Activated B cell treated with CpG ODN at 0.5 μM for 24 hours (primary cell): ENCODE measurements at places on chromosomes 13 and 19. TPM values are rescaled to one million over a fixed set of nuclear protein-coding genes. Genes with fewer than 3 reads are reported as not detected.
A peak's percentile ranks its signal among the peaks of the same experiment; 100 is the strongest.

GRCh38 chr13:91155512-91156114 is 191.9 kb upstream of the MIR17HG start:
- H3K27ac ChIP-seq = no peak overlapping the region
- H3K36me3 ChIP-seq = no peaks in the 10 kb centered on the region
- H3K27me3 ChIP-seq = peaks cover 2% of the 10 kb centered on the region
- no peak overlapping the region for H3K4me3 ChIP-seq
- no peaks in the 10 kb centered on the region for H3K4me1 ChIP-seq

GRCh38 chr13:69296130-69296529 is 811.5 kb upstream of the ATXN8OS start:
- no peaks in the 10 kb centered on the region for H3K36me3 ChIP-seq
- H3K4me1 ChIP-seq = no peaks in the 10 kb centered on the region
- no peak overlapping the region for H3K4me3 ChIP-seq
- no peak for DNase-seq
- H3K27me3 ChIP-seq = no peaks in the 10 kb centered on the region
- no peak overlapping the region for H3K27ac ChIP-seq

DNA sequence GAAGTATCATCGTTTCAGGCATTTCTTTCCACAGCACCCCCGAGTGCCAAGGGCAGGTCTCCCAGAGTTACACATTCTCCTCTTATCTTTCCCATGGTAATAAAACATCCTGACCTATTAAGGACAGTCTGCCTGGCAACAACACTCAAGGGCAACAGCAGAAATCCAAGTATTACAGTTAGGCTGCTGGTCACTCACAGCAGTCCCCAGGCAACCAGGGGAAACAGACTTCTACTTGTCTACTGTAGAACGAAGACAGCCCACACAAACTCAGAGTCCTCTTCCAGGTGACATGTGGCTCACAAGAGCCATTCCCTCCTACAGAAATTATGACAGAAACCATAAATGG is 24.3 kb downstream of the RCBTB1 start:
- no peak for DNase-seq
- H3K27me3 ChIP-seq = no peaks in the 10 kb centered on the region
- peaks cover 63% of the 10 kb centered on the region for H3K36me3 ChIP-seq
- no peak overlapping the region for H3K27ac ChIP-seq

GRCh38 chr19:6767357-6768235 is at the start of gene SH2D3A:
Gene SH2D3A, minus strand, starts transcription at chr19:6767435. Its CDS starts 3,687 bp downstream, at chr19:6763748.
- H3K36me3 ChIP-seq = peaks cover 7% of the 10 kb centered on the region
- DNase-seq = peak; percentile 87
- peaks cover 46% of the 10 kb centered on the region for H3K4me1 ChIP-seq
- H3K27me3 ChIP-seq = no peaks in the 10 kb centered on the region
- peak within 1 kb of the TSS; percentile 88 for H3K4me3 ChIP-seq
- peak within 1 kb of the TSS; percentile 85 for H3K27ac ChIP-seq

GARRE1 gene
- total RNA-seq = 30.6 and 33.6 TPM in 2 replicates

GRCh38 chr13:73937441-73937840 is 196.8 kb downstream of the KLF12 start:
- H3K27me3 ChIP-seq = no peaks in the 10 kb centered on the region
- peaks cover 22% of the 10 kb centered on the region for H3K4me1 ChIP-seq
- no peak overlapping the region for H3K4me3 ChIP-seq
- H3K27ac ChIP-seq = no peak overlapping the region
- H3K36me3 ChIP-seq = peaks cover 45% of the 10 kb centered on the region
- DNase-seq = no peak

GRCh38 chr13:111033172-111034130 is 81.7 kb upstream of the ARHGEF7 start:
- H3K36me3 ChIP-seq = no peaks in the 10 kb centered on the region
- DNase-seq = no peak
- peaks cover 13% of the 10 kb centered on the region for H3K27me3 ChIP-seq
- no peak overlapping the region for H3K4me3 ChIP-seq

GRCh38 chr13:51225029-51225428 is 2.8 kb downstream of the FAM124A start:
- peaks cover 48% of the 10 kb centered on the region for H3K27me3 ChIP-seq
- DNase-seq = no peak
- H3K4me1 ChIP-seq = peaks cover 7% of the 10 kb centered on the region
- H3K27ac ChIP-seq = no peak overlapping the region
- no peak overlapping the region for H3K4me3 ChIP-seq

TRAPPC6A gene
- total RNA-seq = 51.8 and 56.0 TPM in 2 replicates

DNA sequence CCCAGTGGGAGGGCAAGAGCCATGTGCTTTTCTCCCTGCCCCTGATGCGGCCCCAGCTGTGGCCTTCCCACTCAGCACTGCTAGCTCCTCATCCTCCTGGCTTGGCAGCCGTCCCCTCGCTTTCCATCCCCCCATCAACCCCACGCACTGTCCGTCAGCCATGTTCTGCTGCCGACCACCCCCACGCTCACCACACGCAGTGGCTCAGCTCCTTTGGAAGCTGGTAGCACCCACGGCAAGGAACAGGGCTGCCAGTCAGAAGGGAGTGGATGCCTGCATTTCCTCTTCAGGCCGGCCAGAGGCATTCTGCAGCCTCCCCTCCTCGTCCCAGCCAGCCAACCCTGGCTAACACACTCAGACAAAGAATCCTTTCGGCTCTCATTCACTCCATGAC is 6.3 kb downstream of the CALM3 start:
- H3K27ac ChIP-seq = no peak overlapping the region
- no peaks in the 10 kb centered on the region for H3K27me3 ChIP-seq
- H3K4me1 ChIP-seq = peaks cover 35% of the 10 kb centered on the region

LILRB5 gene
- 0.24 and 0.38 TPM in 2 replicates for total RNA-seq
